ENCODE measurements at places on chromosomes 11 and 22. TPM values are rescaled to one million over a fixed set of nuclear protein-coding genes. Genes with fewer than 3 reads are reported as not detected.

DNA sequence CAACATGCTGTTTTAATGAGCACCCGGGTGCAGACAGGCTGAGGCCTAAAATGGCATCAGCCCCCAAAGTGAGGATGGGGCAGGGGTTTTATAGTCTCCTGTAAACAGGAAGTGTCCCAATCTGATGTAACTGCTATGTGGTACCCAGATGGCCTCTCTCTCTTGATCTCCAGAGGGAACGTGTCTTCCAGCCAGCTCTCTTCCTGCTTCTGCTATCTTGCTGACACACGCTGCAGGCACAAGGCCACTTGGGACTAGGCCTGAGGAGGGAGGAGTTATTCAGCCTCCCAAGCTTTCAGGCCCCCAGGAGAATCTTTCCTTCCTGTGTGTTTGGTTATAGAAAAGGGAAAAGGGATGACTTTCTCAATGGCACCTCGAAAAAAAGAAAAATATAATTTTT lies 11.4 kb upstream of the VSTM5 start:
- H3K36me3 ChIP-seq, result no peaks in the 10 kb centered on the region
- no peak overlapping the region for H3K4me3 ChIP-seq

GRCh38 chr11:32500001-32500400 lies 64.7 kb upstream of the WT1 start:
- no peaks in the 10 kb centered on the region for H3K4me1 ChIP-seq
- DNase-seq, result no peak
- no peak overlapping the region for H3K4me3 ChIP-seq

DNA sequence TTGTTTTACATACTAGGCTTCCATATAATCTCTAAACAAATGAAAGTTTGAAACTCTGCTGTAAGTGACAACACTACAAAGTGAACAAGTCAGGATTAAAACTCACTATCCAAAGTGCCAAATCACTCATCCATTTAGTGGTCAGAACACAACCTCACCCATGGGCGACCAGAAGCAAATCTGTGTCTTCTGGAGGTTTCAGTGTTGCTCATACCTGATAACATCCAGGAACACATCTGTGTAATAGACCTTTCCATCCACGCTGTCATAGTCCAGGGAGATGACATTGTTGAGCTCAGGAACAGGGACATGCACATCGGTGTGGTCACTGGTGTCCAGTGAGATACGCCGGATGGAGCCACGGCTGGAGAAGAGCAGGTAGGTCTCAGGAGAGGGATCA lies 28.5 kb upstream of the CKAP5 start:
- DNase-seq, result no peak
- H3K27me3 ChIP-seq, result no peaks in the 10 kb centered on the region
- H3K27ac ChIP-seq, result no peak overlapping the region
- H3K36me3 ChIP-seq, result peaks cover 68% of the 10 kb centered on the region
- no peaks in the 10 kb centered on the region for H3K4me1 ChIP-seq
- H3K4me3 ChIP-seq, result no peak overlapping the region

Gene OR52H1
- total RNA-seq, result 0.55 TPM

- no peaks in the 10 kb centered on the region for H3K27me3 ChIP-seq
- peak overlapping the region; percentile 9 for H3K4me3 ChIP-seq
- DNase-seq, result peak; percentile 64
- H3K27ac ChIP-seq, result no peak overlapping the region
- H3K36me3 ChIP-seq, result no peaks in the 10 kb centered on the region
These were observed 64.1 kb downstream of the ME3 start for GRCh38 chr11:86608251-86608799.

DNA sequence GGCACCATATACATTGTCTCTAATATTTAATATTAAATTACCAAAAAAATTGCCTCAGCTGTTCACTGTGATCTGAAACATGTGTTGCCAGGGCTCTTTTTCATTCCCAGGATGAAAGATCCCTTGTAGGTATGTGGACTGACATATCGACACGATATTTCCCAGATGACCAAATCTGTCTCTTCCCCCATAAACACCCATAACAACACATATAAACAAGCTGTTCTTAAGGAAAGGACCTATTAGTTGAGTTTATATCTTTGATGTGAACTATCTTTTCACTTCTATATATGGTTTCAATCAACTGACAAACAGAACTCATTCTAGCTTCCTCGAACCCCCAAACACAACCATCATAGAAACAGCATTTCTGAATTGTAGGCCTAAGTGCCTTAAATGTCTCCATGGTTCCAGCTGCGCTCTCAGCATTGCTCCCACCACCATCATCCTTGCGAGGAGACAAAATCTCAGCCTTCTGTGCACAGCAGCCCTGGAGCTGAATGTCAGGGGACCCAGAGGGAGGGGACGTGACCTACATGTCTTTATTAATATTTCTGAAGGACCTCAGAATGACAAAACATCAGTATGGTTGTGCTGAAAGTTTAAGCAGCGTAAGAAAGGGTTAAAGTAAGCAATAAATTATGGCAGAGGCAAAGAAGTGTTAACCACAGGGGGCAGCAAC lies 67.0 kb downstream of the ETS1 start:
- peaks cover 76% of the 10 kb centered on the region for H3K27me3 ChIP-seq
- H3K36me3 ChIP-seq, result no peaks in the 10 kb centered on the region
- no peak for DNase-seq
- H3K27ac ChIP-seq, result no peak overlapping the region
- H3K4me1 ChIP-seq, result peaks cover 18% of the 10 kb centered on the region

Gene C22orf42
- 1.8 TPM for total RNA-seq

Gene SLC6A5
- 56.9 TPM for total RNA-seq

DNA sequence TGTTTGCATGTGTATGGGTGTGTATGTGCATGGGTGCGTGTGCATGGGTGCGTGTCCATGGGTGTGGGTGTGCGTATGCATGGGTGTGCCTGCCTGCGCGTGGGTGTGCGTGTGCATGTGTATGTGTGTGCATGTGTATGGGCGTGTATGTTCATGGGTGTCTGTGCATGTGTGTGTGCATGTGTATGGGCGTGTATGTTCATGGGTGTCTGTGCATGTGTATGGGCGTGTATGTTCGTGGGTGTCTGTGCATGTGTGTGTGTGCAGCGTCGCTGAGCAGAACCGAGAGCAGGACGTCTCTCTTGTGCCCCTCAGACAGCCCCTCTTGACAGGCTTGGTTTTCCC lies 13.9 kb downstream of the IL17REL start:
- no peak for DNase-seq
- no peak overlapping the region for H3K4me3 ChIP-seq
- H3K27ac ChIP-seq, result no peak overlapping the region
- H3K4me1 ChIP-seq, result peaks cover 12% of the 10 kb centered on the region
- H3K36me3 ChIP-seq, result peaks cover 5% of the 10 kb centered on the region

GRCh38 chr11:61874377-61874809 lies 17.0 kb downstream of the FADS3 start:
- H3K4me3 ChIP-seq, result no peak overlapping the region
- no peak overlapping the region for H3K27ac ChIP-seq
- H3K27me3 ChIP-seq, result no peaks in the 10 kb centered on the region
- no peak for DNase-seq
- H3K4me1 ChIP-seq, result peaks cover 30% of the 10 kb centered on the region
- peaks cover 62% of the 10 kb centered on the region for H3K36me3 ChIP-seq

DNA sequence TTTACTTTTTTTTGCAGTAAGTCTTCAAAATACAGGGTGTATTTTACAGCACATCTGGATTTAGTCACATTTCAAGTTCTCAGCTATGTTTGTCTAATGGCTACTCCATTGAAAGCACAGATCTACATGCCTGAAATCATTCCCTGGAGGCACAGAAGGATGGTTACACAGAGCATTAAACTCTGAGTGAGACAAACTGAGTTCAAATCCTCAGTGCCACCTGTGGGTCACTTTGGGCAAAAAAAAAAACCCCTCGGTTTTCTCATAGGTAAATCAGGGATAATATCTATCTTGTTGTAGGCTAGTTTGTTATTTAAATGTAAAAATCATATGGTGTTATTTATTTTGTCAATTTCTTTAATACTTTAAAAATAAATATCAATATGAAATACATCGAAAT lies 7.7 kb downstream of the ANKRD49 start:
- H3K4me3 ChIP-seq, result no peak overlapping the region
- H3K36me3 ChIP-seq, result no peaks in the 10 kb centered on the region
- DNase-seq, result no peak
- H3K4me1 ChIP-seq, result no peaks in the 10 kb centered on the region
- H3K27me3 ChIP-seq, result no peaks in the 10 kb centered on the region

DNA sequence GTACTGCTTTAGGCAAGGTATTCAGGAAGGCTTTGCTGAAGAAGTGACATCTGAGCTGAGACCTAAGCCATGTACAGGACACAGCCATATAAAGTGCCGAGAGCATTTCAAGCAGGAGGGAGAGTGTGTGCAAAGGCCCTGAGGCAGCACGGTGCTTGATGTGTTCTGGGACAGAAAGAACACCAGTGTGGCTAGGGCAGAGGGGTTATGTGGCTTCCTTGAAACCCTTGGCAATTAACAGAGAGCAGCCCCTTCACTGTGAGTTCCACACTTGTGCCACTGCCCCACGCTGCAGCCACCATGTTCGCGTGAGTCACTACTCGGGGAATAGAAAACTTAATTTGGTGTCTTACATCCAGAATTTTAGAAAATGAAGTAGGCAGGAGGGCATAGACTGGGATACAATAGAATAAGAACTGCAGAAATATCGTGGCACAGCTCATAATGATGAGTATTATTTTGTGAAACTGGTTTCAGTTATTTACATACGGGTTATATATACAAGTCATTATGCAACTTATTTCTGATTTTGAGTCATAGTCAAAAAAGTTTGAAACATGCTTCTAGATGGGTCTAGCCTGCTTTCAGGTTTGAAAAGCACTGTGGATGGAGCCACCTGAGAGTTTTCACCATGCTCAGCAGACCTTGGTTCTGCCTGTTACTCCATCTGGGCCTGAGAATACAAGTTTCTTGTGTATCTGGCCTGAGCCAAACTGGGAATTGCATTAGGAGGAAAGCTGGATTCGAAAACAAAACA lies 11.8 kb downstream of the IL10RA start:
- H3K4me3 ChIP-seq, result no peak overlapping the region
- H3K36me3 ChIP-seq, result peaks cover 18% of the 10 kb centered on the region
- no peaks in the 10 kb centered on the region for H3K4me1 ChIP-seq
- no peaks in the 10 kb centered on the region for H3K27me3 ChIP-seq
- H3K27ac ChIP-seq, result no peak overlapping the region

Gene CASP4
- total RNA-seq, result 20.2 TPM

Gene GLYAT
- 0.10 TPM for total RNA-seq

- DNase-seq, result no peak
- no peaks in the 10 kb centered on the region for H3K36me3 ChIP-seq
- H3K4me1 ChIP-seq, result peaks cover 7% of the 10 kb centered on the region
- H3K27me3 ChIP-seq, result no peaks in the 10 kb centered on the region
- peak overlapping the region; percentile 64 for H3K27ac ChIP-seq
These were observed 9.5 kb upstream of the DKK3 start for GRCh38 chr11:12017865-12018453.

DNA sequence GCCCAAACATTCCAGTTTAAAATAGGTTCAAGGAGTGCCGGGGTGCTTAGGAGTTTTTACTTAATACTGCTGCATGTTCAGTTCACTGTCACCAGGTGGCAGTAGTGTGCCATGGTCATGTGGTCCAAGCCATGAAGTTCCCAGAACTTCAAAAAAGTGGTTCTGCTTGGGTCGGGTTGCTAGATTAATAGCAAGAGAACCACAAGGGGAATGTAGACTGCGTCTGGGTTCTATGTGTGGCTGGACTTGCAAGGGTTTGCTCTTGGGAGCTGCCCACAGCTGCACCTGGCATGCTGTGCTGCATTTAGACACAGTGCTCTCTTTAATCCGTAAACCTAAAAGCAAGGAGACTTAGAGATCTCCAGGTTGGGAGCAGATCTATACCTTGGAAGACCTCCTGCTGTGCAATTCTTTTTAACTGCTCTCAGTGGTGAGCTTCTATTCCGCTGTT lies 6.5 kb upstream of the SPON1 start:
- H3K4me3 ChIP-seq, result no peak overlapping the region
- H3K36me3 ChIP-seq, result no peaks in the 10 kb centered on the region
- no peaks in the 10 kb centered on the region for H3K4me1 ChIP-seq
- H3K27me3 ChIP-seq, result peaks cover 5% of the 10 kb centered on the region
- no peak overlapping the region for H3K27ac ChIP-seq

Gene RTN4RL2
- 0.72 TPM for total RNA-seq

DNA sequence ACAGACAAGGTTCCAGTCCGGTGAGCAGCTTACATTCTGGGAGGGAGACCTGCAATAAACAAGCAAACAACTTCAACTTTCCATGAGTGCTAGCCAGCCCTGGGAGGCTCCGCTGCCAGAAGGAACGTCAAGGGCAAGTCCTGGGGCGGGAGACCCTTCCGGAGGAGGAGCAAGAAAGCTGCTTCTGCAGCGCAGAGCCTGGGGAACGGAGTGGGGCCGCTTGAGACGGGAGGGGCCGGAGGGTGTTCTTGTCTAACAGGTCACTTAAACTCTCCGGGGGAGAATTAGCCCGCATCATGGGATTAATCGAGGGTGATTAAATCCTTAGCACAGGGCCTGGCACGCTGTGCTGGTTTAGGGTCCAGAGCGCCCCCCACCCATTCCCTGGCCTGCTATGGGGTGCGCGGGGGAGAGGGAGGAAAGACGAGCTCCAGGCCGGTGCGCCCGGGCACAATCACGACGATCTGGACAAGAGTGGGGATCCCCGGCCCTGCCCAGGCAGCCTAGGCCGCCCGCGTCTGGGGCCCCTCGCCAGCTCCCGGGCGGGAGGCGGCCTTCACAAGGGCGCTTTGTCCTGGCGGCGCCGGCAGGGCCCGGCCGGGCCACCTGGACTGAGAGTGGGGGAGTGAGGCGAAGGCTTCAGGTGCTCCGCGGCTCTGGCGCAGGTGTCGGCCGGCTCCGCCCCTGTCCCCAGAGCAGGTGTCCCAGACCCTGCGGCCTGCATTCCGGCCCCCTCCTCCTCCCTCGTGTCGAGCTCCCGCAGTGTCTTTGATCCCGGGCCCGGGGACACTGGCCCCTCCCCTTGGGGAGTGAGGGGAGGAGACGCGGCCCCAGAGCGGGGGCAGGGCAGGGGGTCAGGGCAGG lies 663 bp upstream of the LARGE2 start:
- no peak for DNase-seq
- no peak overlapping the region for H3K4me3 ChIP-seq
- peaks cover 6% of the 10 kb centered on the region for H3K36me3 ChIP-seq
- peaks cover 43% of the 10 kb centered on the region for H3K4me1 ChIP-seq
- peaks cover 32% of the 10 kb centered on the region for H3K27me3 ChIP-seq
- H3K27ac ChIP-seq, result no peak overlapping the region

DNA sequence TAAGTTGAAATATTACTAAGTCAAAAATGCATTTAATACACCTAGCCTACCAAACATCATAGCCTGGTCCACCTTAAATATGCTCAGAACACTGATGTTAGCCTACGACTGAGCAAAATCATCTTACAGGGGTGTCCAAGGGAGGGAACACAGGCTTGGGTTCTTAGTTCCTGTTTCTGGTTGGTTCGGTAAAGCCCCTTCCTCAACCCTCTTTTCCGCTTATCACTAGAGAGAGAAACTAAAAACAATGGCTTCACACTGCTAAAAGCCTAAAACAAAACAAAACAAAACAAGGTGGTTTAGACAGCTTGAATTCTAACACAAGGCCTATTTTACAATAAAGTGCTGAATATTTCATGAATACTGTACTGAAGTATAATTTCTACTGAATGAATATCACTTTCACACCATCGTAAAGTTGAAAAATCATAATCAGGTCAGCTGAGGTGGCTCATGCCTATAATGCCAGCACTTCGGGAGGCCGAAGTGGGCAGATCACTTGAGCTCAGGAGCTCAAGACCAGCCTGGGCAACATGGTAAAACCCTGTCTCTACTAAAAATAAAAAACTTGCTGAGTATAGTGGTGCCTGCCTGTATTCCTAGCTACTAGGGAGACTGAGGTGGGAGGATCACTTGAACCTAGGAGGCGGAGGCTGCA lies 118.0 kb downstream of the SIK3 start:
- peaks cover 3% of the 10 kb centered on the region for H3K36me3 ChIP-seq
- H3K4me3 ChIP-seq, result no peak overlapping the region
- peaks cover 3% of the 10 kb centered on the region for H3K4me1 ChIP-seq
- DNase-seq, result no peak
- H3K27ac ChIP-seq, result no peak overlapping the region
